ENCODE measurements at places on chromosomes 2 and 18.
A peak's percentile ranks its signal among the peaks of the same experiment; 100 is the strongest.

- DNase-seq, result no peak
Observed at GRCh38 chr2:208130712-208131110, 1.1 kb upstream of the CRYGC start.

GRCh38 chr18:58793361-58793760 lies 71.3 kb upstream of the ZNF532 start:
- no peak for DNase-seq

GRCh38 chr2:66427300-66427699 lies 7.6 kb upstream of the MEIS1 start:
- no peak for DNase-seq

DNA sequence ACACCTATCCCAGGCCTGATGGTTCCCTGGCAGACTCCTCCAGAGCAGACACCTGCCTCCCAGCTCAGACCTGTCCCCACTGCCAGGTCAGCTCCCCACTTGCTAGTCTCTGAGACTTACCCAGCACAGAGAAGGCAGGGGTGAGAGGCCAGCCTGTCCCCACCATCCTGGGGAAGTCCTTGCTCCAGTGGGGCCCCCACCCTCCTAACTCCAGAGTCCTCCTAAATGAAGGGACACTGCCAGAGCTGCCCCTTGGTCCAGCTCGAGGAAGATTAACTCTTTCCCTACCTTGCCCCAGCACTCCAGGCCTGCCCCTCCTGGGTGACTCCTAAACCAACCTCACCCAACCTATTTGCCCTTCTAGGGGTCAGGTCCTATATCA lies 30.4 kb upstream of the TNS1 start:
- DNase-seq, result no peak

GRCh38 chr2:230925879-230926765 lies 1.1 kb upstream of the GPR55 start:
- DNase-seq, result no peak

- DNase-seq, result peak; percentile 95
Observed at GRCh38 chr2:130727286-130727924, 1.5 kb upstream of the GPR148 start.

DNA sequence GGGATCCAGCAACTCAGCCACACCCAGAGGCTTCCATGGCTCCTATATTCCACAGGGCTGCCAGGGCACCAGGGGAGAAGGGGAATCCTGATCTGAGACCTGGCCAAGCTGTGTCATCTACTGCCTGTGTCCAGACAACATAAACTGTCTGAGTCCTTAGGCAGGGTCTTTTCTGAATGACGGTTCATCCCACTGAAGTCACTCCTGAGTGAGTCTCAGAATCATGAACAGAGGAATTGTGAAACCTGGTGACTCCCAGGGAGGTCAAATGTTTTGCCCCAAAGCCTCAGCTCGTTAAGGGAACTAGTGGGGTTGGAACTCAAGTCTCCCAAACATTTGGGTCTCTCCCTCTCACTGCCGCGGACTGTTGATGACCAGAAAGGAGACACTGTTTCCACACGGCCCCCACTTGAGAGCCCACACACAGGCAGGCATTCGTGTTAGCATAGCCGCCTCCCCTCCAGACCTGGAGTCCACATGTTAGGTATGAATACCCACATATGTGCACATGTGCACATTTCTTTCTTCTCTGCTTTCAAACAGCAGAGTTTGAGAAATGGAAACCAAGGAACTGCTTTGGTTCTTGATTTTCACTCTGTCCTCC lies 125.0 kb upstream of the MSH6 start:
- no peak for DNase-seq

- DNase-seq, result no peak
Observed at GRCh38 chr2:211033765-211034164, 477.4 kb downstream of the CPS1 start.

DNA sequence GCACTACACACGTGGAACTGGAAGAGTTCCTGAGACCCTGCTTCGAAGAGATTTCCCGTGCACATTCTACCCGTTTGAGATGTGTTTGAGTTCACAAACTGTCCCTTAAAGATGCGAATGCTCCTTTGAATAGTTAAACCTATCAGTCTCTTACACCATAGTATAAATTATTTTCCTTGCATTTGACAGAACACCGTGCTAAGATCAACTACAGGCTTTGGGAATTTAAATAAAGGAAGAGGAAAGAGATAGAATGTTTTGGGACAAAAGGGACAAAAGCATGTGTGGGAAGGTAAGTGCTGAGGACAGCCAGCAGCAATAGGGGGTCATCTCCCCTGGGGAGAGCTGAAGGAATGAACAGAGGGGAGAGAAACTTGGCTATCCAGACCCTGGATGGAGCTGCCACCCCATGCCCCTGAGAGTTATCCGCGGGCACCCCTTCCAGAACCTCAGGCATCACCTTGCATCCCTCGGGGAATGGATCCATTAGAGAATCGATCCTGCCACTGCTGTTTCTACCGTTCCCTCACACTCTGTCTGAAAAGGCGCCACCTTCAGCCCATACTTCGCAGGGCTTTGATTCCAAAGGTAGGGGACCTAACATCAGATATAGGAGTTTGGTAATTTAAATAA lies 888 bp upstream of the ADCY3 start:
- peak; percentile 22 for DNase-seq

DNA sequence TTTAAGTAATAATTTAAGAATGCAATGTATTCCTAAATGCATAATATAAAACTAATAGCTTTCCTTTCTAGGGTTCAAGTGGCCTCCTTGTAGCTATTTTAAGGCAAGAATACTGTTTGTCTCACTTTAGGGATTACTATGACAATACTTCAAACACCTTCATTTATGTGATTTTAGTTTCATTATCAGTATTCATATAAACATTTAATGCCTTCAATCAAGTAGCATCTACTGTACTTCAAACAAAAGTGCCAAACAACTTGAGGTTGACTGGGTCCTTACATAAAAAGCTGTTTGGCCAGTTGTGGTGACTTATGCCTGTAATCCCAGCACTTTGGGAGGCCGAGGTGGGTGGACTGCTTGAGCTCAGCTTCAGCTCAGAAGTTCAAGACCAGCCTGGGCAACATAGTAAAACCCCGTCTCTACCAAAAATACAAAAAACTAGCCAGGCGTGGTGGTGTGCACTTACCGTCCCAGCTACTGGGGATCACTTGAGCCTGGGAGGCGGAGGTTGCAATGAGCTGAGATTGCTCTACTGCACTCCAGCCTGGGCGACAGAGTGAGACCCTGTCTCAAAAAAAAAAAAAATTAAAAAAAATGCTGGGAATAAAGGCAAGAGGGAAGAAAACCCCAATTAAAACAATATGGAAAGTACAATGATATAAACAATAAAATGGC lies 9.3 kb downstream of the MEX3C start:
- DNase-seq, result peak; percentile 25

DNA sequence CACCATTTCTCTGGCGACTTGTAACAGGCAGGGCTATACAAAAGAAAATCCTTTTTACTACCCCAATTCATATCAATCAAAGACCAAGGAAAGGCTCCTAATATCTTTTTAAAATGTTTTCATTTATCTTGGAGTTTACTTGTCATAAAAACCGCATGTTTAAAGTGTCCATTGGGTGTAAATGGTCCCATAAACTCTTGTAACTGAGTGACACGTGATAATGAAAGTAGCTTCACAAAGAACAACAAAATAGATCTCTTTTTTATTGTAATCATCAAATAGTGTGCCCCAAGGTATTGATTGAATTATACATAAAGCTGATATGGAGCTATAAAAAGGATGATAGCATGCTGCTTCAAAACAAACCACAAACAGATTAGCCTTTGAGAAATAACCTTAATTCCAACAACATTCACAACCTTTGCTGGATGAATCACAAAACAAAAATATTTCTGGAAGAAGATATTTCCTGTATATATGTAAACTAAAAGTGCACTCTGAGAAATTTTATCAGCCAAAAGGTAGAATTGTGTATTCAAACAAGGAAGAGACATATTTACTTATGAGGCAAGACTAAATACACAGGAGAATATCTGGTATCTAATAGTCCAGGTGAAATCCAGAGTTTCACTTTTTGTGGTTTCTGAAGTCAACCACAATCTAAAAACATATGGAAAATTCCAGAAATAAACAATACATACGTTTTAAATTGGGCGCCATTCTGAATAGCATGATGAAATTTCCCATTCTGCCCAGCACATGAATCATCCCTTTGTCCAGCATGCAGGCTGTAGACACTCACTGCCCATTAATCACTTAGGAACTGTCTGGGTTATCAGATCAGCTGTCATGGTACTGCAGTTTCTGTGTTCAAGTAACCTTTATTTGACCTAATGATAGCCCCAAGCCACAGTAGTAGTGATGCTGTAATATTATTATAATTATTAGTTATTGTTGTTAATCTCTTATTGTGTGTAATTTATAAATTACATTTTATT lies 237.5 kb downstream of the PIK3C3 start:
- DNase-seq, result no peak

- no peak for DNase-seq
Observed at GRCh38 chr2:233341296-233341695, 13.0 kb upstream of the DGKD start.

Data from CD4-positive, alpha-beta T cell treated with Interleukin-17A for 1 hour (primary cell).